ENCODE measurements at places on chromosomes 1 and 21.
A peak's percentile ranks its signal among the peaks of the same experiment; 100 is the strongest.

- DNase-seq: no peak
Observed at GRCh38 chr1:161127649-161128048, 4.8 kb downstream of the DEDD start.

GRCh38 chr1:12552951-12553921 lies 64.8 kb downstream of the DHRS3 start:
- peak; percentile 53 for DNase-seq

DNA sequence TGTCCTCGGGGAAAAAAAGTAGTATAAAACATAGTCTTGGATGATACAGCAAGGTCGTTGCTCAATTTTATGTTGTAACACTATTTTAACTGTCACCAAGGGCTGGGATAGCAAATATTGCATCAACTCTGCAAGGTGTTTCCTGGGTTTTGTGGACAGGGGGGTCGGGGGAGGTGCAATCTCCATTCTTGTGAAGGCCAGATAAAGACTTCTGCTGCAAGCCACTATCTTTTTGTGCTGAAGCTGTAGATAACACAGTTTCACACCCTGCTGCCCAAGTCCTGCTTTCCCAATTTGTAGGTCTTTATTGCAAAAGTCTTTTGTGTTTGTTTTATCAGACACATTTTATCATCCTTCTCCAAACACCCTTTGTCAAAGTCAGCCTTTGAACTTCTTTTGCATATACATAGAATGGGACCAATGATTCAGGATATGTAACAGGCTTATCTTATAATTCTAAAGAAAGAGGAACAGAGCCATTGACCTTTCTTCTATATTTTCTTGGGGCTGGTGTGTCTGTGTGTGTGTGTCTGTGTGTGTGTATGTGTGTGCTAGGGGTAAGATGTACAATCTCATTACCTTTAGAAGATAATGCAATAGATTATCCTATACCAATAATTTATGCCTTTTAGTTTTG lies 140.6 kb downstream of the RUNX1 start:
- DNase-seq: no peak

DNA sequence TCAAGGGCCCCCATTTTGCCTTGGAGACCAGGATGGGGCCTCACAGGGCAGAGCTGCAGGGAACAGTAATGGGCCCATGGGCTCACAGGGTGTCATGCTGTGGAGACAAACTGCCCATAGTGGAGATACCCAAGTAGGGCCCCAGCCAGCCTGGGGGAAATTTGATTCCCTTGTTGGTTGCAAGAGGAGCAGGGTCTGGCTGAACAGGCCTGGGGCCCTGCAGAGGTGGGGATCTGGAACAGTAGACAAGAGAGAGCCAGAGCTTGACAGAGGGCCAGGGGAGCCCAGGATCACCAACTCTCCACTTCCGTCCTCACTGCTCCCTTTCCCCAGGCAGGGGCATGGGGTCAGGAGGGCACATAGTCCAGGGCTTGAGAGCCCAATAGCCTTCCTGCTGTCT lies 8.7 kb downstream of the S100B start:
- DNase-seq: no peak

GRCh38 chr21:44710294-44710665 lies 1.1 kb downstream of the TSPEAR start:
- no peak for DNase-seq

DNA sequence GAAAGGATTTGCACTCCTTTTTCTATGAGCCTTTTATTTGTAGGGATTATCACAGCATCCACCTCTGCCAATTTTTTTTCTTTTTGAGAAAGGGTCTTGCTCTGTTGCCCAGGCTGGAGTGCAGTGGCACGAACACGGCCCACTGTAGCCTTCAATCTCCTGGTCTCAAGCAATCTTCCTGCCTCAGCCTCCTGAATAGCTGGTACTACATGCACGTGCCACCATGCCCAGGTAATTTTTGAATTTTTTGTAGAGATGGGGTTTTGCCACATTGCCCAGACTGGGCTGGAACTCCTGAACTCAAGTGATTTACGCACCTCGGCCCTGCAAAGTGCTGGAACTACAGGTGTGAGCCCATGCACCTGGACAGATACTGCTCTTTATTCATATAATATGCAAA lies 2.1 kb downstream of the SAMSN1 start:
- no peak for DNase-seq

- no peak for DNase-seq
Observed at GRCh38 chr1:171803045-171803444, 21.6 kb downstream of the METTL13 start.

GRCh38 chr1:226732856-226733291 lies 6.2 kb downstream of the ITPKB start:
- DNase-seq: no peak

DNA sequence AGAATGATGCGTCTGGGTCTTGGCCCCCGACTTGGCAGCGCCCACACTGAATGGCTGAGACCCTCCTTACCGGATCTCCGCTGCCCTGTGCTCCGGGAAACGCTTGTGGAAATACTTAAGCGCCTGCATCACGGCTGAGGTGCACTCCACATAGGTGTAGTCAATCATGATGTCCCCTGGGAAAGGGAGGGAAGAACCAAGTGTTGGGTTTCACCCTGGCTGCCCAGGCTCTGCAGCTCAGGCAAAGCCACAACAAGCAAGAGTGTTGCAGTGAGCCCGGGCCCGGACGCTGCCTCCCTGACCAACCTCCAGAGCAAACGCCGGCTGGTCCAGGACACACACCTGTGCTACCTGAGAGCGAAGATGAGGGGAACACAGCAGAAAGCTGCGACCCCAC lies 21.5 kb upstream of the SPATC1L start:
- DNase-seq: no peak

DNA sequence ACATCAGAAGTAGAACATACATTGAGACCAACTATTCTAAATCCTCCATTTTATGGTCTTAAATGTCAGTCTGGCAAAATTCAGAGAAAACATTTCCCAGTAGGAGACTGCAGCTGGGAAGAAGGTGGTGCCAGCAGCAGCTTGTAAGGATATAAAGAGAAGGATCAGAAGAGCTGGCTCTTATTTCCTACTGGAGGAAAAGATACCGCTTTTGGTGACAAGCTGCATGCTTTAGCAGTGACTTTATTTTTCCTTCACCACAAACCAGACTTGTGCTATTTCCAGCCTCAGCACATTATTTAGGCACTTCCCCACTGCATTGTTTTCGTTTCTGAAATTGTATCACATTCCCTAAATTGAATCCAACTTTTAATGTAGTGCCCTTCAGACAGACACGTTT lies 28.4 kb downstream of the RNF11 start:
- DNase-seq: peak; percentile 97

- DNase-seq: no peak
Observed at GRCh38 chr1:211527006-211527405, 35.0 kb upstream of the RD3 start.

GRCh38 chr1:86430376-86430775 lies 6.4 kb downstream of the CLCA2 start:
- no peak for DNase-seq

- no peak for DNase-seq
Observed at GRCh38 chr1:97743129-97743528, 177.7 kb downstream of the DPYD start.

GRCh38 chr1:2255420-2256369 lies 27.6 kb downstream of the SKI start:
- DNase-seq: peak; percentile 80

GRCh38 chr1:94039514-94039870 lies 81.5 kb downstream of the ABCA4 start:
- peak; percentile 72 for DNase-seq

DNA sequence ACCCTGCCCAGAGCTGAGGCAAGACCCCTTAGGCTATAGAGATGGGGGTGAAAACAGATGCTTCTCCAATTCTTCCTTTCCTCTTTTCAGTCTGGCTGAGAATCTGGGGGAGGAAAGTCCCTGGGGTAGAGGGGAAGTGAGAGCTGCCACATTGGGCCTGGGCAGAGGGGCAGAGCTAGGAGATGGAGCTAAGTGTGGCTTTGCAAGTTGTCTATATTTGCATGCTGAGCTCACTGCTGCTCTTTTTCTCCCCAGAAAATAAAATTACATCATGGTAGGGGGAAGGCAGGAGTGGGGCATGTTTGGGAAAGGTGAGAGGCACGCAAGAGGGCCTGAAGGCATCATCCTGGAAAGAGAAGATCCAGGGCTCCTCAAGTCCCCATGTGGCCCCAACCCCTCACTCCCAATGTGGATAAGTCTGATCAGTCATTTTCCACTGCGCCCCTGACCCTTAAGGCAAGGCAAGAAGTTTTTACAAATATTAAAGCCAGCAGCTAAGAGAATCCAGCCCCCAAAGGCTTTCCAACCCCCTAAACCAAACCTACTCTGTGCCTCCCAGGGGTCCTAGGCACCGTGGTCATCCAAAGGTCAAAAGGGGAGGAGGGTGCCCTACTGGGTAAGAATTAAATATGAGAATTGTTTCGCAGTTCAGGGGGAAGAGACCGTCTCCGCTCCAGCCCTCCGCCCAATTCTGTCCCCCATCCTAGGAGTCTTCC lies 500 bp upstream of the PEA15 start:
- no peak for DNase-seq

DNA sequence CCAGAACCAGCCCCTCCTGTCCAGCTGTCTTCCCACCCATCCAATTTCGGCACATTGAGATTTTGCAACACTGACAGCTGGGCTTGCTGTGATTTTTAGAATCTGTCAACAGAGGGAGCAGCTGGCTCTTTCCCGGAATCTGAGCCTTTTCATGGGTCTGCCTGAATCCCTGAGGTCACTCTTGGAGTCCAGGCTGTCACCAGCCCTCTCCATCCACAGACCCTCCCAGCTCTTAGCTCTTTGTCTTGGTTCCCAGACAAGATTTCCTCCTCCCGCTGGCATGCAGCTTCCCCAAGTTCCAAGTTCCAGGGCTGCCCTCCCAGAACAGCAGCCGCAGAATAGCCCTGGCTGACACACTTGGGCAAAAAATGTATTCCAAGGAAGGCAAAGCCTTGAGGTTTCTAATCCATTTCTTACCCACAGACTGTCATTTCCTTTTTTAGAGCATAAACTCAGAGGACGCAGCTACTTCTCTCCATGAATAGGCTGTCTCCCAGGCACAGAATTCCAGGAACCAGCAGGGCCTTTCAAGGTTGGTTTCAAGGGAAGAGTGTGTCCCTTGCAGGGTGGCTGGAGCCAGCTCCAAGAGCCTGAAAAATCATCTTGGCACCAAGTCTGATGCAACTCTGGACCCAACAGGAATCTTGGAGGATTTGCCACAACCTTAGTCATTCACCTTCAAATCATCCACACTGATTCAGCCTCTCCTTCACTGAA lies 7.1 kb upstream of the TMEM61 start:
- peak; percentile 49 for DNase-seq

DNA sequence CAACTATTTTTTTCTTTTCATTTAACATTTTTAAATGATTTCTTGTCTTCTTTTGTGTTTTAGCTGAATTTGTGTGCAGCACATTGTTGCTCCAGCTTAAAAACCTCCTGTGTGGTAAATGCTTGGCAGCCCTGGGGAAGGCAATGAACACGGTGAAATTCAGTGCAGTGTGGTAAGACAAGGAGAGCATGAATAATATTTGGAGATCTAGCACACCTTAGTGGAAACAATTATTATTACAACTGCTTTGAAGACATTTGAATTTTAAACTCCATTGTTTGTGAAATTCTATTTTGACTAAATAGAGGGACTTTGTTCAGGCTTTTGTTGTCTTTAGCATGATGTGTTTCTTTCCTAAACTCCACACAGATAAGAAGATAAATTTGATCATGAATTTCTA lies 242.6 kb upstream of the CXADR start:
- DNase-seq: peak; percentile 46

DNA sequence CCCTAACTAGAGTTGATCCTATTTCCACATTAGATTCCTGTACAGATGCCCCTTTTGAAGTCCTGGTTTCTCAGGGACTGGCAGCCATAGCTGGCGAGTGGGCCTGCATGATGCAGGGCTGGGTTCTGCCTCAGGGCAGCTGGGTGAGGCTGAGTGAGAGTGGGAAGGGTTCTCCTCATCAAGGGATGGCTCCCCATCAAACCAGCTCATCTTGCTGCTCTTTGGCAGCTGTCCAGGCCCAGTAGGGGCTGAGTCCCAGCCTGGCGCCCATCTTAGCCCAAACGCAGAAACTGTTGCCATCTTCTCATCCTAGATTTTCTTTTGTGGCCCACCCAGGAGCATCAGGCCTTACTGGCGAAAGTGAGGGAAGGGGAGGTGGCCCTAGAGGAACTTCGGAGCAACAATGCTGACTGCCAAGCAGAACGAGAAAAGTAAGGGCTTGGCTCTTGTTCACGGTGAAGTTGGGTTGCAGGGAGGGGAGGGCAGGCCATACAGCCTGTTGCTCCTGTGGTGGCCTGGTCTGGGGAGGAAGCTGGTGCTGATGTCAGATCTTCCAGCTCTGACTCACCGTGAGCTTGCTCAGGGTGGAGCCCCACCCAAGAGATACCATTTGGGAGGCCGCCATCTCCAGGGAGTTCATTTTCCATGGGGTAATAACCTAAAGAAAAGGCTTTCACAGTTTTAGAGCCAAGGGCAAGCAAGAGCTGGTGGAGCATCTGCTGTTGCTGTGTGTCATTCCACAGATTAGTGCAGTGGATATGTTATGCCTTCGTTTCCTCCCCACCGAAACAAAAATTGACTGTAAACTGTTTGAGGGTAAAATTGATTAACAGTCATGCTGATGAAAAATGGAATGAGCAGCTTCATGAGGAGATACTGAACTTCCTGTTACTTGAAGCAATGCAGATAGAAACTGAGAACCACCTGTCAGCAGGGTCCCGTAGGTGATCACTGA lies 34.7 kb downstream of the TUFT1 start:
- peak; percentile 86 for DNase-seq

- peak; percentile 10 for DNase-seq
Observed at GRCh38 chr1:227604446-227604845, 41.1 kb downstream of the ZNF678 start.

DNA sequence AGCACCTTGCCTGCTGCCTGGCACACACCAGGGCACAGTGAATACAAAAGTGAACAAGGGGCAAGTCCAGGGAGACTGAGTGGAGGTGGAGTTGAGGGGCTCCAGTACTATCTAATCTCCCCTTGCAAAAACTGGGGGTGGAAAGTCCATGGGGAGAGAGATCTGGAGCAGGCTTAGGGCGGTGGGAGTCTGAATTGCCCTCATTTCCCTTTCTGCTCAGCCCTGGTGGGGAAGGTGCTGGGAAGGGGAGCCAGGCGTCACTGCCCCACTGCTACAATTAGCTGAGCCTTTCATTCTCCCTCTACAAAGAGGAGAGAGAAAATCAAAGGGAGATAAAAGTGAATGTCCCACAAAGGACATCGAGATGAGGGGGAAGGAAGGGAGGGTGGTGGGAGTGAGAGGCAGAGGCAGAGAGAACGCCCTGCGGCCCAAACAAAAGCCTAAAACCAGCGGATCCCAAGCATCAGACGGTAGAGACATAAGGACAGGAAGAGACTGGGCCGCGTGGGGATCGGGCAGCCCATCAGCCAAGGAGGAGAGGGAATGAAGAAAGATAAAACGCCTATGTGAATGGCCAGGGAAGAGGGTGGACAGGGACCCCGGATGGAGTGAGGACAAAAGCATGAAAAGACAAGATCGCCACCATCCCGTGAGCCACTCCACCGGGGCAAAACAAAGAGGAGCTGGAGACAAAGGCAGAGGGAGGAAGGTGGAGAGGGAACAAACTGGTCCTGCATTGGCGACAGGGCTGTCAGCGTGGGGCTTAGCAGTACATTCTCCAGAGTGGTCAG lies 46.8 kb upstream of the SOX13 start:
- no peak for DNase-seq

- peak; percentile 72 for DNase-seq
Observed at GRCh38 chr1:89483010-89483756, 41.4 kb upstream of the LRRC8B start.

GRCh38 chr1:224563666-224564065 lies 52.5 kb upstream of the CNIH3 start:
- DNase-seq: no peak

- peak; percentile 57 for DNase-seq
Observed at GRCh38 chr1:61504852-61505390, 220.0 kb downstream of the TM2D1 start.

GRCh38 chr1:239817276-239817675 lies 274.4 kb upstream of the FMN2 start:
- DNase-seq: peak; percentile 12
